Activated effector memory CD4-positive, alpha-beta T cell treated with anti-CD3 and anti-CD28 coated beads, Interleukin-2, amount 50 U/mL, for 16 hours (primary cell): ENCODE measurements at places on chromosomes 5 and 9.

GRCh38 chr9:135336722-135337527, 142.7 kb upstream of the PPP1R26 start:
- peak; percentile 42 for DNase-seq

- no peak for DNase-seq
Measured at GRCh38 chr5:171599411-171599810, 180.0 kb downstream of the FGF18 start.

DNA sequence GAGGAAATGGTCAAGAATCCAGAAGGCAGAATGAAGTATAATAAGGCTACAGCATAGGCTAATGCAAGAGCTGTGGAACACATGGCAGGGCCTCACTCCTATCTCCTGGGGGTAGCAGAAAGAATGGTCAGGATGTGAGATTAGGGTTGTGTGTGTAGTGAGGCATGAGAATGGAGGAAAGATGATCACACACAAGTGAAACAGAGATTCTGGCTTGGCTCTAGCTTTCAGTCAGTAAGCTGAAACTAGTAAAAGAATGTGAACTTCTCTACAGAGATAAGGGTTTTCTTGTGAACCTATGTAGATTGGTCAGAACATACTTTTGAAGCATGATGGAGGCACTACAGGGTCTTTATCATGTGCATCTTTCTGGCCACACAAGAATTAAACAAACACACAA, 298.8 kb downstream of the ASTN2 start:
- no peak for DNase-seq

DNA sequence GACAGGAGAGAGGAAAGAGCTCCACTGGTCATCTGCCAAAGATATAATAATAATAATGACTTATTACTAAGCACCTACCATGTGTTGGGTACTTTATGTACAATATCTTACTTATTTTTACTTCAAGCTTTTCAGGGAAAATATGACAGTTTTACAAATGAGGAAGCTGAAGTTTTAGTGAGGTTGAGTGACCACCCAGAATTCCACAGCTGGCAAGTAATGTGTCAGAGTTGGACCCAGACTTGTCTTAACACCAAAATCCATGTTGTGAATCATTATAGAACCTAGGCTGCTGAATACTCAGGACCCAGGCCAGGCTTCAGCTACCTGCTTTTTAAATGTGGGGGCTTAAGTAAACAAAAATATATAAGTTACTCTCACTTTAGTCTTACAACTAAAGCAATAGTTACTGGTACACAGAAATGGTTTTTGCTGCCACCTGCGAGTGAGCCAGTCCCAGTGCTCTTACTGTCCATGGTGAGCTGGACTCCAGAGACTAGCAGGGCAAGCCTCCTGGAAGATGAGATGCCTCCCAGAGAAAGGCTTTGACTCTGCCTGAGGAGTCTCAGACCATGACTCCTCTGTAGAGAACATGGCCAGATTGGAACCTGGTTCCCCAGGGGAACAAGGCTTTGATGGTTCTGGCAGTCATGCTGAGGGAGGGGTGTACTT, 29.9 kb downstream of the RUSC2 start:
- no peak for DNase-seq

DNA sequence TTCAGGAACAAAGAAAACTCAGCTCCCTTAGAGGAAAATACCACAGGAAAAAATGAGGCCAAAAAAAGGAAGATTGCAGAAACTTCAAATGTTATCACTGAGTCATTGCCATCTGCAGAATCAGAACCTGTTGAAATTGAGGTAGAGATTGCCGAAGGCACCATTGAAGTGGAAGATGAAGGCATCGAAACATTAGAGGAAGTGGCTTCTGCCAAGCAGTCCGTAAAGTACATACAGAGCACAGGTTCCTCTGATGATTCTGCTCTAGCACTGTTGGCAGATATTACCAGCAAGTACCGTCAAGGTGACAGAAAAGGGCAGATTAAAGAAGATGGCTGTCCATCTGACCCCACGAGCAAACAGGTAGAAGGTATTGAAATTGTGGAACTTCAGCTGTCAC, 30.8 kb upstream of the NIM1K start:
- no peak for DNase-seq

GRCh38 chr5:67182301-67182790, 14.3 kb downstream of the CD180 start:
- DNase-seq, result no peak

GRCh38 chr5:116506488-116506887, 68.1 kb downstream of the SEMA6A start:
- DNase-seq, result no peak

DNA sequence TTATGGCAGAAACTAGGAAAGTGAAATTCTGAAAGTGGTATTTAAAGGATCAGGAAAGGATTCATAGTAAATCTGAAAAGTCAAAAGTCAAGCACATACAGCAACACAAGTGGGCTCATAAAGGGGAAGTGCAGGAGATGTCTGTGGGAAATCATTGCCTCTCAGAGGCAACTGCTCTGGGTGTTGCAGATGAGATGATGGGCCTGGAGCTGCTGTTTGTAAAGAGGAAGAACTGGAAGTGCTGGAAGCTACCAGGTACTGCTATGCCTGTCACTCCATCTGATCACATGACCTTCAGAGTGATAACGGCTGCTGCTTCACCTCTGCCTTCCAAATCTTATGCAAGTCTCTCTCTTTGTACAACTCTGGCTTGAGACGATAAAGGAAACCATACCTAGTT, 55.9 kb downstream of the ADRB2 start:
- DNase-seq, result no peak

DNA sequence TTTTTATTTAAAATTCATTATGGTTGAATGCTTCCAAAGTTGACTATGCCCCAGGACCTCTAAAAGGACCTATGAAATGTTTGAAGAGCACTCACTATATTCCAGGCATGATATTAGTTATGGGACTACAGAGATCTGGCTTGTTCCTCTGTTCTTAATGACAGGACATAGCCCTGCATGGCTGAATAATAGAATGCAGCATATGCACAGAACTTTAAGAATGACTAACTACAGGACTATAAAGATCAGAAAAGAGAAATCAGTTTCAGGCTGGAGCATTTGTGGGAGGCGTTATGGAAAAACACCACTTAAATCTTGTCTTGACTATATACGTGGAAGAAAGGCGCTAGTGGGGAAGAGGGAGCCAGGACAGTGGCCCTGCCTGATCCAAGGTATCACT, 239.2 kb downstream of the DOCK8 start:
- DNase-seq, result no peak

- no peak for DNase-seq
Measured at GRCh38 chr5:65441800-65442199, 39.9 kb downstream of the ADAMTS6 start.

DNA sequence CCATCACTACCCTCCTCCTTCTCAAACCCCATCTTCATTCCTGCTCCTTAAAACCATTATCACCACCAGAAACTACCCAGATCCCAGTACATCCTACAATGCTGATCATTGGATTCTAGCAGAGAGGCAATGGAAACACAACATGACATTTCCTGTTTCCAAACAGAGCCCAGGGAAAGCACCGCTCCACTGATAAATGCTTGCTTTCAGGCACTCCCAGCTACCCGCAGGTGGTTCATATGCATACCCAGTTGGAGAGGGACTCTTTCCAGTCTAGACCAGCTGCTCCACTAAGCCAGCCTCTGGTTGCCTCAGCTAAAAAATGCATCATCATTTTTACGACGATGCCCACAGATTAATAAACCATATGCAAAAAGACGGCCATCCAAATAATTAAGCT, 39.2 kb upstream of the ACO1 start:
- no peak for DNase-seq

DNA sequence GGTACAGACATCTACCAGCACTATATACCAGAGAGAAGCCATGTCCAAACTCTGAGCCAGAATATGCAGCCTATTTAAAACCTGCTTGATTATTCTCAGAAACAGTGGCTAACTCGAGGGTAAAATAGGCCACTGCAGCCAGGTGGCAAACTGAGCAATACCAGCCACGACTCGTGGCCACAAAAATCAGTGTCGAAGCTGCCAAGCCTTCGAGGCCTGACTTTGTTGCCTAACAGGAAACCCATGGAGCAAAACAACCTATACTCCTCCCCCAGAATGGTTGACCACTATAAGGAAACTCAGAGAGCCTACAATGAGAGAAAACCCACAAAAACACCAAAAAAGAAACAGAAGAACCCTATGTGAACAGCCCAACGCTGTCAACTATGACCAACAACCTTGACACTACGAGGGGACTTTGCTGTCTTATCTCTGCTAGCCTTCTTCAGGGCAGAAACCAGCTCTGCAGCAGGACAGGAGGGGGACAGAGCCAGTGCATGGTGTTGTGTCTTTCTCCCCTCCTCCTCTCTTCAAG, 133.8 kb downstream of the TMEM174 start:
- no peak for DNase-seq

- no peak for DNase-seq
Measured at GRCh38 chr5:59460368-59461153, 433.0 kb downstream of the PDE4D start.

DNA sequence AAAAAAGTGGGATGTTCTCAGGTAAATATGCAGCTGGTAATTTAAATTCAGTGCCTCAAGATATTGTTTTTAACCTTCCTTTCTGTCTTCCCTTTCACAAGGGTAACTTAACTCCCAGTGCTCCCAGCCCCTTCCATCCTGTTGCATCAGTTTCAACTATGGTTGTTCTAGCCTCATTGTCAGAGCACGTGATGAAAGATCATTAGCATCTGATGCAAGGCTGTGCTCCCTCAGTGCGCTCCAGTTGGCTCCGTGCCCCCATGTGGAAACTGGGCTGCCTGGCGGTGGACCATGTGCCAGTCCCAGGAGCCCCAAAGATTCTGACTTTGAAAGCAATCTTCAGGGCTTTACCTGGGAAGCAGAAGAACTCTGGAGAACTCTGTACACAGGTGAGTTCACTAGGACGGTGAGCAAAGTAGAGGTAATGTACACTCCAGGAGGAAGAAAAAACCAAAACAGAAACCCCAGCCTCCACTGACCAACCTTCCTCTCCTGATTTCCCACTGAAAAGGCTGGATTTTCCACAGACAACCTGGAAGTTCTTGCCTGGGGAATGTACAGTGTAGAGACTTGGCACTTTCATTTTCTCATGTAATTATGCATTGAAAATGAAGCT, 96.9 kb downstream of the SLC1A3 start:
- no peak for DNase-seq

- no peak for DNase-seq
Measured at GRCh38 chr5:16082053-16082452, 97.5 kb downstream of the MARCHF11 start.

- no peak for DNase-seq
Measured at GRCh38 chr5:173627860-173628392, 11.5 kb upstream of the BOD1 start.

DNA sequence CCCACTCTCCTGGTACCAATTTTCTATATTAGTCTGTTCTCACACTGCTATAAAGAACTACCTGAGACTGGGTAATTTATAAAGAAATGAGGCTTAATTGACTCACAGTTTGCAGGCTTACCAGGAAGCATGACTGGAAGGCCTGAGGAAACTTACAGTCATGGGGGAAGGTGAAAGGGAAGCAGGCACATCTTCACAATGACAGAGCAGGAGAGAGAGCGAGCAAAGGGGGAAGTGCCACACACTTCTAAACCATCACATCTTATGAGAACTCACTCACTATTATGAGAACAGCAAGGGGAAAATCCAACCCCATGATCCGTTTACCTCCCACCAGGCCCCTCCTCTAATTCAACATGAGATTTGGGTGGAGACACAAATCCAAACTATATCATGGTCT, 72.2 kb downstream of the ATG10 start:
- DNase-seq, result no peak

GRCh38 chr5:50813691-50814090, 147.3 kb downstream of the PARP8 start:
- no peak for DNase-seq

GRCh38 chr5:146744068-146744745, 134.3 kb downstream of the PPP2R2B start:
- no peak for DNase-seq

DNA sequence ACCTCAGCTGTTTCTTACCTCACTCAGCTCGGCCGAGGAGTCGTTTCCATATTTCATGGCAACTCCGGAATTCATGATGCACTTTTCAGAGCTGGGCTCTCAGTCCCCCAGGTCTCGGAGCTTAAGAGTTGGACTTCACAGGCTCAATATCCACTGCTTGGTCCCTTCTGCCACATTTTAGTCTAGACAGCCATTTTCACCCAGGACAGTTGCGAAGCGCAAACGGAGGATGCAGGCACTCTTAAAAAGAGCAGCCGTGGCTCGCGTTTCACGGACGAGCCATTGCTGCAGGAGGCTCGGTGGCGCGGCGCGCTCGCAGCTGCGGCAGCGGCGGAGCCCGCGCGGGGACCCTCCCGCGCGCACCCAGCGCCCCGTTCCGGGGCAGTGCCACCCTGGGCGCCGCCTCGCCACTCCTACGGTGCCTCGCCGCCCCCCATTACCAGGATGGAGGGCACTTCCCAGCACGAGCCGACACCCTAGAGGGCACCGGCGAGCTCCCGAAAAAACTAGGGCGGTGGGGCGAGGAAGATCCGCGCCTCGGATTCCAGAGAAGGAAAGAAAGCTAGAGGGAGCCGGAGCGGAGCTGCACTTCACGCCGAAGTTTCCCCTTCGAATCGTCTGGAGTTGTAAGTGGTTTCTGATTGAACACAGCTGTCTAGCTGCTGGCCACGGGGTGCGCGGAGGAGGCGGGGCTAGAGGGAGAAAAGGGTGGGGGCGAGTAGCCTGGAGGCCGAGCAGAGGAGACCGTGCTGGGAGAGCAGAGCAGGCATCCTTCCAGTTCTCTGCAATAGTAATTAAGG, 140.3 kb downstream of the TSSK1B start:
- peak; percentile 90 for DNase-seq

DNA sequence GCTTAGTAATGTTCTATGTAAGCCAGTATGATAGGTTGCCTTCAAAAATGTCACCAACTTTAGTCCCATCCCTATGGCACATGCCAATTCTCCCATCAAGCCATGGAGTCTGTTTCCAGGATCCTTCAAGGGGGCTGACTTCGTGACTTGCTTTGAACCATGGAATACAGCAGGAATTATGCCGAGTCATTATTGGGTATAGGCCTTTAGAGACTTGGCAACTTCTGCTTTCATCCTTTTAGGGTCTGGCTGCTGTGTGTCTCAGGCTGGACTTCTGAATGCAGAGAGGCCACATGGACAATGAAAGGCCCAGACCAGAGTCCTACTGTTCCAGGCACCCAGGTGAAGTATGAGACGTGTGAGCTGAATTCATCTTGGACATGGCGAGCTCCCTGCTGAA, 109.8 kb downstream of the DENND1A start:
- no peak for DNase-seq

GRCh38 chr9:35905912-35906679, at the start of gene HRCT1:
TSS of gene HRCT1 (plus strand) at chr9:35906202. CDS start at chr9:35906288, 86 bp downstream.
- DNase-seq, result no peak
